ENCODE measurements at places on chromosomes 5 and 9. TPM values are rescaled to one million over a fixed set of nuclear protein-coding genes. Genes with fewer than 3 reads are reported as not detected.

CFAP157 gene
- not detected for total RNA-seq

GABRG2 gene
- total RNA-seq: not detected

SLC6A19 gene
- total RNA-seq: 0.05 TPM

GGTA1 gene
- total RNA-seq: 8.8 TPM

CCNG1 gene
- 62.6 TPM for total RNA-seq

PCDHB10 gene
- 0.94 TPM for total RNA-seq

TMEM171 gene
- not detected for total RNA-seq

TAF11L12 gene
- not detected for total RNA-seq

CSF2 gene
- not detected for total RNA-seq

CAMK2A gene
- total RNA-seq: 22.7 TPM

GRPEL2 gene
- 11.0 TPM for total RNA-seq
